EH (cell line): ENCODE measurements at places on chromosomes 6 and 20.
A peak's percentile ranks its signal among the peaks of the same experiment; 100 is the strongest.

DNA sequence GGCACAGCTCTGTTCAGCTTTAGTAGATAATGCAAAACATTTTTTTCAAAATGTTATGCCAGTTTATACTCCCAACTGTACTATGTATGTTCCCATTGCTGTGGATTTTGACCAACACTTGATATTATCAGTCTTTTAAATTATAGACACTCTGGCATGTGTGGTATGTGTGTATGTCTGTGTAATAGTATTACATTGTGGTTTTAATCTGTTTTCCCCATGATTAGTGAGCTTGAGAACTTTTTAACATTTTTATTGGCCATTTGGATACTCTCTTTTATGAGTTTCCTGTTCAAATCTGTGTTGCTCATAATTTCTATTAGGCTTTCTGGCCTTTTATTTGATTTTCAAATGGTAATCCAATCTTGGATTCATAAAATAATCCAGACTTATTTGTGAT lies 69.2 kb upstream of the TXNDC5 start:
- peak; percentile 62 for DNase-seq

- peak; percentile 44 for DNase-seq
These were observed 1120.1 kb upstream of the CITED2 start for GRCh38 chr6:140494321-140495108.

- DNase-seq, result no peak
These were observed 26.7 kb upstream of the CDKN1A start for GRCh38 chr6:36651659-36652379.

DNA sequence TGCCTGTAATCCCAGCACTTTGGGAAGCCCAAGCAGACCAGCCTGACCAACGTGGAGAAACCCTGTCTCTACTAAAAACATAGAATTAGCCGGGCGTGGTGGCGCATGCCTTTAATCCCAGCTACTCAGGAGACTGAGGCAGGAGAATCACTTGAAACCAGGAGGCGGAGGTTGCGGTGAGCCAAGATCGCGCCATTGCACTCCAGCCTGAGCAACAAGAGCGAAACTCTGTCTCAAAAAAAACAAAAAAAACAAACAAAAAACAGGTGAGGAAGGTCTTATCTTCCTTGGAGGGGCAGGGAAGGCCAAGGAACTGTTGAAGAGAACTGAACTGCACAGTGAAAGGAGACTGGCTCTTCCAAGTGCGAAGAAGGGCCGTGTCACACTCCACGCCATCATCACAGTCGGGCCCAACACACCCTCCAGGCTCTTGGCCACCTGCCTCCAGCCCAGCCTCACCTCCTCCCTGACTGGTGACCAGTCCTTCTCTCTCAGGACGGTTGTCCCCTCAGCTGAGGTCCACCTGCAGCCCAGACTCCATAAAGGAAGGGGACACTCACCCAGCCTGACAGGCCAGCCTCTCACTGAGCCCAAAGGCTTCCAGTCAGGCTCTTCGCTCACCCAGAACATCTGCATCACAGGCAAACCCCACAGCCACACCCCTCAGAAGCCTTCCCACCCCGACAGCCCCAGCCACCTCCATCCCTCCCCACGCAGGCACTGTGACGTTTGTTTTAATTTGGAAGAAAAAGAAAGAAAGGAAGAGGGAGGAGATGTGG lies 4.1 kb downstream of the ZC3H12D start:
- DNase-seq, result no peak

DNA sequence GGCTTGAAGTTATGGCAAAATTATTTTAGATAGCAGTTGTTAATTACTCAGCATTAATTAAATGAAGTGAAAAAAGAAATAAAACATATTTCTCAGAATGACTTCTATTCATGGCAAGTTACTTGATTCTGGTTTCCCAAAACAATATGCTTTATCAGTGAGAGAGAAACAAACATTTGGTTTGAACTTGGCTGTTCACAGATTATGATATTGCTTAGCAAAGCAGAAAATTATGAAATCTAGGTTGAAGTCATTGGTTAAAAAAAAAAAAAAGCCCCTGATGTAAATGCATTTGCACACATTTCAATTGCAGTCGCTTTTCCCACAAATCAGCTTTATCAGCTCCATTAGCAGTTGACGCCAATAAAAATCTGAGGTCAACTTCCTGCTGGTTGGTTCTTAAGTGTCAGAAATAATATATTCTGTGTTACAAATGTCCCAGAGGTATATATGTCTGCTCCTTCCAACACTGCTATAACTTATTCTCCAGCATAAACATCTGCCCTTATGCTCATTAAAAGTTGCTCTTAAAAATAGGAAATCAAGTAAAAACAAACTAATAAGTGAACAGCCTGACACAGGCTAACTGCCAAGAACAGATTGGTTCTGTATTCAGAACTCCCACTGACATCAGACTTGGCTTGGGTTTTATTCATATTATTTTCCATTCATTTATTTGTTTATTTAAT lies 275.4 kb downstream of the PHF3 start:
- no peak for DNase-seq

GRCh38 chr20:1800777-1801176 lies 94.4 kb upstream of the SIRPA start:
- peak; percentile 56 for DNase-seq

- no peak for DNase-seq
These were observed 374.1 kb upstream of the SULF2 start for GRCh38 chr20:48159145-48160008.

DNA sequence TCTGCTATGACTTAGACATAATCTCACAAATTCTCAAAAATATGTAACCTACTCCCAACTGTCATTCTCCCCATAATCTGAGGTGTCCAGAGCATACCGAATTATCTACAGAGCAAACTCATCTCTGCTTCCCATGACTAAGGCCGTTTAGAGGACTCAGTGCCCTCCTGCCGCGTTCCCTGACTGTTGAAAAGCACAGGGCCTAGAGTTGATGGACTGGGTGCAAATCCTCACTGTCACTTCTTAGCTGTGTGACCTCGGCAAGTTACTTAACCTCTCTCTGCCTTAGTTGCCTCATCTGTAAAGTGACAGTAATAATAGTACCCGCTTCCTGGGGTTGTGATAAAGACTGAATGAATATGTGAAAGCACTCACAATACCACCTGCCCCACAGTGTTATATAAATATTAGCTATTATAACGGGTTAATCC lies 4.7 kb upstream of the TUBB2A start:
- DNase-seq, result peak; percentile 26
